Muscle of arm (tissue), 14 donors: ENCODE measurements at places on chromosomes 2 and 18. TPM values are rescaled to one million over a fixed set of nuclear protein-coding genes. Genes with fewer than 3 reads are reported as not detected.

DNA sequence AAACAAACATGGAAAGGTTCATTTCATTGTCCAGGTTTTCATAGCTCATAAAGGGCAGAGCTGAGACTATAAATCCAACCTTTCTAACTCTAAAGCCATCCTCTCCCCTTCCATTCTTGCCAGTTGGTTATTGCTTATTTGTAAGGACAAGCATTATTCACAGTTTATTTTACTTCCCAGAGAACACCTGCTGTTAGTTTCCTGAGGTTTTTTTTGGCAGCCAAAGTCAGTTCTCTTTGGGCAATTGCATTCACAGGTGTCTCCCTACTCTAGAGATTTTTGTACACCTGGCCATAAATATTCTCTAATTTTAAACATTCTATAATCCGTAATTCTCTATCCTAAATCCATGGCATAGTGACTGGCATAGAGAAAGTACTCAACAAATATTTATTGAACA is 87.3 kb upstream of the SPHKAP start:
- no peak for DNase-seq

- DNase-seq, result no peak
Measured at GRCh38 chr18:77765468-77765867, 515.8 kb downstream of the GALR1 start.

GRCh38 chr18:48975120-48975816 is 24.5 kb upstream of the SMAD7 start:
- DNase-seq, result no peak

The KCNG3 gene
- polyA plus RNA-seq, result not detected

The NT5DC4 gene
- not detected for polyA plus RNA-seq

The SEPTIN2 gene
- 332 TPM for polyA plus RNA-seq

The ACADL gene
- polyA plus RNA-seq, result not detected
